Left renal cortex interstitium (tissue), 4 donors: ENCODE measurements at places on chromosomes 4 and X. TPM values are rescaled to one million over a fixed set of nuclear protein-coding genes. Genes with fewer than 3 reads are reported as not detected.

Gene CTBP1
- 172 TPM for polyA plus RNA-seq

Gene HSFX3
- polyA plus RNA-seq, result 0.13 TPM

Gene TMEM31
- 1.2 TPM for polyA plus RNA-seq

Gene ERVMER34-1
- polyA plus RNA-seq, result 3.9 TPM

Gene ODAPH
- 0.27 TPM for polyA plus RNA-seq

Gene GRPR
- polyA plus RNA-seq, result 0.13 TPM

Gene DCAF4L1
- polyA plus RNA-seq, result 0.44 TPM

Gene ZNF330
- 47.9 TPM for polyA plus RNA-seq

Gene ADAMTS3
- 9.4 TPM for polyA plus RNA-seq

Gene IL1RAPL1
- polyA plus RNA-seq, result 2.7 TPM

Gene TMPRSS11F
- polyA plus RNA-seq, result not detected

Gene SSX2B
- not detected for polyA plus RNA-seq

Gene FGF2
- polyA plus RNA-seq, result 8.1 TPM

Gene XKRX
- polyA plus RNA-seq, result 0.32 TPM

GRCh38 chr4:72935462-72935861 lies 134.1 kb downstream of the COX18 start:
- no peak for DNase-seq

GRCh38 chr4:95546221-95546620 lies 2.6 kb downstream of the UNC5C start:
- no peak for DNase-seq

DNA sequence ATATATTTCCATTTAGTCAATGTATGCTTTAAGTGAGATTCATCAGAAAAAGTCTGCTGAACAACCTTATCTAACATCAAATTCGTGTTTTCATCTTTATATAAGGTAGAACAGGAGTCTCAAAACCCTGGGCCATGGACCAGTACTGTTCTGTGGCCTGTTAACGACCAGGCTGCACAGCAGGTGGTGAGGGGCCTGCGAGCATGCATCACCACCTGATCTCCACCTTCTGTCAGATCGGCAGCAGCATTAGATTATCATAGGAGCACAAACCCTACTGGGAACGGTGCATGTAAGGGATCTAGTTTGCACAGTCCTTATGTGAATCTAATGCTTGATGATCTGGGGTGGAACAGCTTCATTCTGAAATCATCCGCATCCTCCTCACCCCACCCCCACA lies 3.2 kb downstream of the CTSO start:
- DNase-seq, result no peak

- no peak for DNase-seq
These were observed 62.1 kb downstream of the TBC1D14 start for GRCh38 chr4:6971536-6972374.

DNA sequence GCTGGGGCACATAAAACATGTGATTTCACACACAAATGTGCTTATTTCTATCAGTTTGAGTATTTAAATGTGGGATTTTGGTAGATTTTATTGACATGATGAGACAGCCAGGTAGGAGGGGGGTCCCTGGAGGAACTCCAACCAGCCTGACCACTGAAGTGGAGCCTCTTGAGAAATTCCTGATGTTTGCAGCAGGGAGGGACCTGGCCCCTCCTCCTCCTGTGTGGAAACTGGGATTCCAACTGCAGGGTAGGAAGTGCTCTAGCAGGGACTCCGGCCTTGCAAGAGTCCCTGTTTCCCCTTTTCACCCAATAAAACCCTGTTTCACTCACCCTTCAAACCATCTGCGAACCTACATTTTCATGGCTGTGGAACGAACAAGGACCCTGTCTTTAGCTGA lies 2224.0 kb upstream of the AGA start:
- no peak for DNase-seq

GRCh38 chrX:12080265-12080664 lies 58.0 kb upstream of the FRMPD4 start:
- peak; percentile 15 for DNase-seq

GRCh38 chrX:66045894-66046293 lies 6.0 kb upstream of the VSIG4 start:
- no peak for DNase-seq

GRCh38 chr4:127967141-127967775 lies 2.1 kb downstream of the ABHD18 start:
- no peak for DNase-seq

DNA sequence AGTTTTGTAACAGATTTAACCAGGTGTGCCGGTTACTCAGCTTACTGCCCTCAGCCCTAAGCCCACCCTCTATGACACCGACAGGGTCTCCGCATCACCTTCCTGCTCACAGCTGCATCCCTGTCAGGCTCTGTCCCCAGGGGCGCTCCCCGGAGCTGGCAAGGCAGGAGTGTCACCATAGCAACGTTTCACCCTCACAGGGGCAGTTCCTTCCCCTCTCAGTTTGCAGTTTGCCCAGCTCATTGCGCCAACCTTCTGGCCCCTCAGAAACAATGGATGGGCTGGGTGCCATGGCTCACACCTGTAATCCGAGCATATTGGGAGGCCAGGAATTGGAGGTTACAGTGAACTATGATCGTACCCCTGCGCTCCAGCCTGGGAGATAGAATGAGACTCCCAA lies 42.6 kb downstream of the RGS12 start:
- DNase-seq, result no peak

DNA sequence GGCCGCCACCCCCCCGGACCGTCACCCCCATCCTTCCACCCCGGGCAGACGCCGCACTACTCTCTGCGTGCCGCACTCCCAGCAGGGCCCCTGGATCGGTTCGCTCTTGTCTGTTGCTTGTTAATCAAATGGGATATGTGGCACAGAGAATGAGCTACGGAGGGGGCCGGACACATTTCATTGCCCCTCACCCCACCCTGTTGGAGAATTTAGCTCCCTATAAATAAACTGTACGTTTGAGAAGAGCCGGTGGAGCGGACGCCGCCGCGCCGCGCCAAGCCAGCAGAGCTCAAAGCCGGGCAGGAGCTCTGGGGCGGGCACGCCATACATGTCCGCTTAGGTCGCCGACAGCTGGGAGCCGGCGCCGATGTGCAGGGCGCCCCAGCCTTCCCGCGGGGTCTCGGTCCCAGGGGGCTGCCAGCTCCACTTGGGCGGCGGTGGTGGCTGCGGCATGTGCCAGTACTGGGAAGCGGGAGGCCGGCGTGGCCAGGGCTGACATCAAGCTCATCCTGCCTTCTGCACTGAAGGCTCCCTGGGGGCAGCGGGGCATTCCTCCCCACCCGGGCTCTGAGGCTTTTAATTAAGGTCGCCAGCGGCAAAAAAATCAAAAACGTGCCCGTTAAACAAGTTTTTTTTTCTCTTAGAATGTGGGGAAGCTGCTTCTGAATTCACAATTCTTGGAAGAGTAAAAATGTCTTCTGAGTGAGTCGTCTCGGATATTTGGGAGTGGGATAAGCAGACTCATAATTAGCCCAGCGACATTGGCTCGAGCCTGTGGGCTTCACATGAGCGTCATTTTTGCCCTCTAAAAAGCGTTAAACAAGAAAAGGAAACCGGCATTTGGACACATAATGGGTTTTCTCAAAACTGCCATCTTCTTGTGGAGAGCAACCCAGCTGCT lies 1.1 kb upstream of the PCDH19 start:
- DNase-seq, result no peak

- no peak for DNase-seq
These were observed 20.5 kb downstream of the SEPTIN6 start for GRCh38 chrX:119672426-119672825.

DNA sequence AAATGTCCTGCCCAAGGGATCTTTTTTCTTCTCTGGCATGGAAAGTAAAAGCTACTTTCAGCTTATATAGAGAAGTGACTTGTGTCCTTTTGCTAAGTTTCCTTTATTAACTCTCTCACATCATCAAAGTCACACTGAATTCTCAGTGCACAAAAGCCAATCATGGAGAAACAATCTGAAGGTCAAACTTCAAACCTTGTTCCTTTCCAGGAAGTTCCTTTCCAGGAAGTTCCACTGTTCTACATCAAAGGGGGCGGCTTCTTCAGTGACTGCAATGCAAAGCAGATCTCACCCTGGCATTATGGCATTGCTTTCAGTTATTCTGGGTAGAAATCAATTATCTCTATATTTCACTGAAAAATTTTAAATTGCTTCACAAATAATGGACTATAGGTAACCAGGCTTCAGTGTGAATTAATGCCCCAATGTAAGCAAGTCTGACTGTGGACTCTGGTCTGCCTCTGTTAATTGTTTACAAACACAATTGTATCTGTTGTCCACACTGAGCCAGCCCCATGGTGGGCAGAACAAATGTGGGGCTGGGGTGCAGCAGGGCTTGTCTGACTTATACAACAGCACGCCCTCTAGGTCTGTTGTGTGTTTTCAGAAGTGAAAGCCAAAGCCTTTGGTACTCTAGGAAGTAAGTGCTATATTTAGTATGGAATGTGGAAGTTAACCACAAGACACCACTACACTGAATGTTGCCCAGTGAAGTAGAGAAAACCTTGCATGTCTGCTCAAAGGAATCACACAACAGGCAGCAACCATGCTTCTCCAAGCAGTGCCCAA lies 98.8 kb downstream of the CDS1 start:
- peak; percentile 7 for DNase-seq

GRCh38 chr4:47733302-47734175 lies 104.3 kb downstream of the CORIN start:
- DNase-seq, result no peak

DNA sequence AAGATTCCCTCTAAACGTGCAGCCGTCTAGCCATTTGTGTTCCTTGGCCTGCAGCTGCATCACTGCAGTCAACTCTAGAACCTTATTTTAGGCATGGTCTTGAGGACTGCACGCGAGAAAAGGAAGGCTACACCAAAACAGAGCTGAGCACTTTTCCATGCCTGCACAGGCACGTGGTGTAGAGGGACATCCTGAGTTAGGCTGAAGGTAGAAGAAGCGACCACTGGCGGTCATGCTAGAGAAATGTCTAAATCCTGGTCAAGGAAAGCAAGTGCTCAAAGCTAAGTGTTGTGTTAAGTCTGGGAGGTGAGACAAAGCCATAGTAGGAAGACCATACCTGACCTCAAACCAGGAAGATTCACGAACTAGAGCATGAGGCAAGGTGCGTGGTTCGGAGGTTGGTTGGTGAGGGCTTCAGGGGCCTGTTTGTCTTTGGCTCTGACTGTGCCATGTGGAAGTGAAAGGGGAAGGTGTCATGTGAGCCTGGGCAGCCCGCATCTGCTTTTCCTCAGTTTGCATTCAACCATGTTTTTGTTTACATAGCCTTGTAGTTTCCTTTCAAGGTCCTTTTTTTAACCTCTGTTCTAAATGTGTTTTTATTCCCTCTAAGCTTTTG lies 203.8 kb downstream of the AASDH start:
- no peak for DNase-seq

GRCh38 chrX:72100824-72101351 lies 30.8 kb downstream of the RTL5 start:
- DNase-seq, result no peak

DNA sequence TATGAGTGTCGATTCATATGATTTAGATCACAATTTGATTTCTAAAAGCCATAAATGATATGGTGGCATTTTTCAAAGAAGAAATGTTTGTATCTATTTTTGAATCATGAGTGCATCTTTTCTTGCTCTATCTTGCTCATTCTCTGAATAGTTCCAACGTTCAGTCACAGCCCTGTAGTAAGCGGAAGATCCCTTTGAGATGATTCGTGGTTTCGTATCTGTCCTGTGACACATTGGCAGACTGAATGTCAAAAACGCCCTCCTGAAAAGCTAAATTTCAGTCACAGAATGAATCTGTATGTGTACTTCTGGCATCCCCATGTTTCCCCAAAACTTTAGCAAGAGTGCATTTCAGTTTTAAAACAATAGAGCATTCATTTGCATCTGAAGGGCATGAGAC lies 1066.9 kb upstream of the TENM3 start:
- DNase-seq, result no peak

DNA sequence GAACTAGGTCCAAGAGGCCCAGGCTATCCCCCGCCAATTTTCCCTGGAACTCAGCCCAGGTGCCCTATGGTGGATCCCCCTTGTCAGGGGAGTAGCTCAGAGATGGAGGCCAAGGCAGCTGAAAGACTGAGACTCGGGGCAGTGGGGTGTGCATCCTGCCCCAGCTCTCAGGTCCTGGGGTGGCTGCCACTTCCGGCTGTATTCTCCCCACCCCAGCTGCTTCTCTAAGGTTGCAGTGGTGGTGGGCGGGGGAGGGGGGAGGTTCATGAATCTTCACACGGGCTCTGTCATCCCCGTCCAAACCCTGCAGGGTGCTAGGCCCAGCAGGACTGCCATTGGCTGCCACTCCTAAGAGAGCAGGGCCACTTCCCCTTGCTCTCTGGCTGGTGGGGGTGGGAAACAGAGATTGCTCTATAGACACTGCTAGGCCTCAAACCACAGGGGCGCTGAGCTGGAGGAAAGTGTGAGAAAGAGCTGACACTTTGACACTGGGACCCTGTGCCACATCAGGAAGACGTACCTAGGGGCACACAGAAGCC lies 1.5 kb downstream of the SASH3 start:
- no peak for DNase-seq

- DNase-seq, result no peak
These were observed 27.9 kb upstream of the BBS7 start for GRCh38 chr4:121898150-121898549.

DNA sequence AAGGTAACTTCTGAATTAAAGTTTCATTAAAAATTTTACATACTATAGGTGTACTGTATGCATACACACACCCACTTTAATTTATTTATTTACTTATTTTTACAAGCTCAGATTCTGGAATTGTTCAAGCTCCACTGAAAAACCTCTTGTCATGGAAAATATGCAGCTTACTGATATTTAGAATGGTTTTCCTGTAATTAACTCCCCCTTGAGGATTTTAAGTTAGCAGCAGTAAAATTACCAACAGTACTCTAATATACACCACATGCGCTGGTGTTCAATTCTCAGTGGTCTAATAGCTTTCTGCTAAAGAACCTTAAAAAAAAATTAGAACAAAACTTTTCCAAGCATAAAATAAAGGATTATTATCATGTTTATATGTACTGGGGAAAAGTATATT lies 12.0 kb downstream of the MAB21L2 start:
- no peak for DNase-seq
